Temporal lobe (tissue), 4 donors: ENCODE measurements at places on chromosomes 3 and 15. TPM values are rescaled to one million over a fixed set of nuclear protein-coding genes. Genes with fewer than 3 reads are reported as not detected.

Gene RTP1
- total RNA-seq = 0.25 TPM

Gene UROC1
- total RNA-seq = not detected

Gene DNAH1
- total RNA-seq = 1.7 TPM

Gene CTDSPL2
- 89.2 TPM for total RNA-seq
